ENCODE measurements at places on chromosomes 7 and 10. TPM values are rescaled to one million over a fixed set of nuclear protein-coding genes. Genes with fewer than 3 reads are reported as not detected.

The SRGN gene
- 570 TPM for total RNA-seq

The HOXA9 gene
- total RNA-seq = not detected

- no peak for DNase-seq
Observed at GRCh38 chr7:117769085-117769484, 104.2 kb downstream of the CTTNBP2 start.

GRCh38 chr10:129626796-129627435 is 159.9 kb downstream of the MGMT start:
- DNase-seq = no peak

GRCh38 chr10:36042135-36042534 is 400.0 kb upstream of the FZD8 start:
- no peak for DNase-seq

The ZNF488 gene
- not detected for total RNA-seq

DNA sequence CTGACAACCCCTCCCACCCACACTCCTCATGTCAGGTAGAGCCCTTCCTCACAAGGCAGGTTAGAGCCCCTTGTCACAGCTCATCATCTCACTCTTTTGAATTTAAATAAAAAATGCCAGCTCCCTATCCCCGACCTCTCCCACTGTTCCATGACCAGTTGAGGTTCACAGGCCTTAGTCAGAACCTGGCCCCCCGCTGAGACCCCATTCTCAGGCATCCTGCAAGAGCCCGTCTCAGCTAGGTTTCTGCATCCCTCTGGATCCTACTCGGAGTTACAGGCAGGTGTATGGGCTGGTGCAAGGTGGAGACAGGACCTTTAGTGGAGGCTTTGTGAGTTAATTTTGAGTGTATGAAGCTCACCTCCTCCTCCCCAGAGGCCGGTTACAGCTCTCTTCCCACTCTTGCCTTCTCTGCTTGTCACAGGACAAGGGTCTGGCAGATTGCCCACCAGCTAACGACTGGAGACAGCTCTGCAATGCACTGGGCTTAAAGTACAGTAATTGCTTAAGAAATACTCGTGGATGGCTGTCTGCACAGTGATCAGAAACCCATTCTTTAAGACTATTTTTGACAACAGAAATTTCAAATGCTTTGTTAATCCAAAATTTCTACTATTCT is 394.9 kb upstream of the DPP6 start:
- DNase-seq = no peak

DNA sequence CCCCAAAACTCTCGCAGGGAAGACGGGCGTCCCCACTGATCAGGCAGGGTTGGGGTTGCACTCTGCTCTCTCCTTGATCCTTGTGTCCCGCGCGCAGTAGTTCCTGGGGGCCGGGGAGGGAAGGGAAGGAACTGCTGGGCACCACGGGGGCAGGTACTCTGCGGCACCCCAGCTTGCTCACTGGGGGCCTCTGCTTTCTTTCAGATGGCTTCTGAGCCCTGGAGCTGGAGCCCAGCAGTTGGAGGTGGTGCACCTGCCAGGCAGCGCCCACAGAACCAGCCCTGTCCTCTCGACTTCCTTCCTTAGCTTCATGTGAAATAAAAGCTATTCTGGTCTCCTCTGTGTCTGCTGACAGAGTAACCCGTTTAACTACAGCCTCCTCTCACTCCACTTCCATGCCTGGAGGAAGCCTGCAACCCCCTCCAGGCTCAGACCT is 12.2 kb downstream of the PLAC9 start:
- peak; percentile 7 for DNase-seq

All from CD8-positive, alpha-beta T cell (primary cell).